Stimulated activated CD8-positive, alpha-beta memory T cell treated with anti-CD3 and anti-CD28 coated beads, Interleukin-4, amount 100 ng/mL, for 1 hour (primary cell): ENCODE measurements at places on chromosomes 16 and 17.

DNA sequence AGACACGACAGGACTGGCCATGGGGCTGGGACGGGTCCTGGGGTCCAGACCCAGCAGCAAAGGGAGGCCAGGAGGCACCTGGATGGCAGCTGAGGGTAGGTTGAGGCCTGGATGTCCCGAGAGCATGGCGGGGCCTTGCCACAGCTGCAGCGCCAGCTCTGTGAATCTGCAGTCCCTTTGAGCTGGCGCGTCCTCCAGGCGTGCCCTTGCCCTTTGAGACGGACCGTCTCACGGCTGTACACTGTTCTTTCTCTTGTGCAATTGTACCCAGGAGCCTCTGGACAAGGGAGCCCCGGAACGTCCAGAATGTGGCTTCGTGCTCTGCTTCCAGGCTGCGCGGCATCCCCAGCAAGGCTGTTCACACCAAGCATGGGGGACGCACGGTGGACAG is 69.5 kb upstream of the CIBAR2 start:
- DNase-seq: no peak

- no peak for DNase-seq
Measured at GRCh38 chr17:29179232-29180033, 765 bp downstream of the MYO18A start.

DNA sequence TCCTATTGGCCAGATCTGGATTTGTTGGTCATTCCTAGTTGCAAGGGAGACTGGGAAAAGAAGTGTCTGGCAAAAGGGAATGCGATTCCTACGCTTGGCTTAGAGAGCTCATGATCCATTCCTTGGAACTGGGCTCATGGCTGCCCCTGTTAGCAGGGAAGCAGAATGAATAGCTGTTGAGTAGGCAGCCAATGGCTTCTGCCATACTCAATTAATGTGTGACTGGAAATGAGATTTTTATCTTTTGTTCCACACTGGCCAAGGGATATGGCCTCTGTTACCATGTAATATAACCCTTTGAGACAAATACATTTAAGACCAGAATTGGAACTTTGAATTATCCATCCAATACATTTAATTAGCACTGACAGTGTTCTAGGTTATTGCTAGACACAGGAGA is 31.0 kb downstream of the FTO start:
- no peak for DNase-seq

- DNase-seq: no peak
Measured at GRCh38 chr17:33019161-33019890, 27.7 kb downstream of the SPACA3 start.

GRCh38 chr16:80369138-80369958 is 171.4 kb upstream of the DYNLRB2 start:
- DNase-seq: no peak

DNA sequence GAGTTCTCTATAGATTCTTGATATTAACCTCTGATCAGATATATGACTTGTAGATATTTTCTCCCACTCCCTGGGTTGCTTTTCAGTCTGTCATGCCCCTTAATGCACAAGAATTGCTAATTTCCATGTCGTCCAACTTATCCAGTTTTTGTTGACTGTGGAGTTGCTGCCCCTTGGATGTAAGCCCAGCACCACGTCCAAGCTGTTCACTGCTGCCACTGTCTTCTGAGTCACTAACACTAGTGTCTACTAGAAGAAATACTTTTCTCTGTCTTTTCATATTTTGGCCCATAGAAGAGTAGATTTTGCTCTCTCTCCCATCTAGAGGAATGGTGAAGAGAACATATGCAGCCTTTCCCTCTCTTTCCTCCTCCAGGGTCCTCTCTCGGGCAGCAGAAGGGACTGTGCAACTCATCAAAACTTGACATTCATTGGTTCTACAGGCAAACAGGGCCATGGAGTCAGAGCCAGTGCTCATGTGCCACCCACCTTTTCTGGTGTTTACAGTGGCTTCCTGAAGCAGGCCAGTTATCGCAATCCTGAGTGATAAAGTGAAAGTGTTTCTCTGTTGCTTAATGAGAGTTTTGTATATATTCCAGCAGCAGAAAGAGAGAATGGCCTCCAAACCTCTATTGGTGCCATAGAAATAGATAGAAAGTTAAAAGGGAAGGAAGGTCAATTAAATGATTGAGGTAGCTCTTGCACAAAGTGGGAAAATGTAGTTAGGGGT is 22.6 kb upstream of the PMP22 start:
- no peak for DNase-seq

DNA sequence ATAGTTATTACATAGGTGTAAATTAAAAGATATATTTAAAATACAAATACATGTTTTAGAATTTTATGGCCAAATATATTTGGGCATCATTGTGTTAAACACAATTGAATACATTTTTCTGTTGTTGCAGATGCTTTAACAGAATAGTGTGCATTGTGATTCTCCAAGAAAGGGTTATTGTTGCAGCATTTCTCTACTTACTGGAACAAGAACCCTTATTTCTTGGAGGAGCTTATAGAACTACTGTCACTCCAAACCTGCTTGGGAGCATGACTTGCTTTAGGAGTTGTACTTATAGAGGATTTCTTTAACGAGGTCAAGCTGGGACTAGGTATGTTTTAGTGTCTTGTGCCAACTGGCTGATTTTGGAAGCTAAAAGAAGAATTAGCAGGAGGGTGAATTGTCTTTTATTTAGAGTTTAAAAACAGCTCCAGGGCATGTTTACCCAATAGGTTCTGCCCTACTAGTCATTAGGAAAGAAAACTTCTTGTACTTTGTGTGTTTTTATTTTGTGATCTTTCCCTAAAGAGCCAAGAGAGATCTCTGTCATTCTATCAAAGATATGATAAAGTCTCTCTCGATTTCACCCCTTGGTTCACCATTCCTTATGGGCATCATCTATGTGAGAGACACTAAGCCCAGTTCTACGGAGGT is 279.8 kb upstream of the SALL1 start:
- DNase-seq: no peak

- DNase-seq: no peak
Measured at GRCh38 chr17:10294180-10294579, 78.6 kb downstream of the MYH13 start.

DNA sequence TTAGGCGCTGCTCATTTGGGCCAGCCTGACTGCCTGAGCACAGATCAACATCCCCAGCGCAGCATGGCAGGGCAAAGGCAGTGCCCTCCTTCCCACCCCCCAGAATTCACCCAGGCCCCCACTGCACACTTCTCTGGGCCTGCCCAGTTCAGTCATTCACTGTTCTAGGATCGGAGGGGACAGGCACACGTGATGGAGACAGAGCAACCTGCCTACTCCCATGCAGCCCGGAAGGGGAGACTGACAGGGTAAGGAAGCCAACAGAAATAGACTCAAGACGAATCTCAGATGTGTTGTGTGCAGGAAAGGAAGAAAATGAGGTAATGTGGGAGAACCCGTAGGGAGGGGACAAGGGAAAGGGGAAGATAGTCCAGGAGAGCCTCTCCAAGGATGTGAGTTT is 59.2 kb upstream of the LYRM9 start:
- no peak for DNase-seq
